ENCODE measurements at places on chromosomes 7 and 10.

DNA sequence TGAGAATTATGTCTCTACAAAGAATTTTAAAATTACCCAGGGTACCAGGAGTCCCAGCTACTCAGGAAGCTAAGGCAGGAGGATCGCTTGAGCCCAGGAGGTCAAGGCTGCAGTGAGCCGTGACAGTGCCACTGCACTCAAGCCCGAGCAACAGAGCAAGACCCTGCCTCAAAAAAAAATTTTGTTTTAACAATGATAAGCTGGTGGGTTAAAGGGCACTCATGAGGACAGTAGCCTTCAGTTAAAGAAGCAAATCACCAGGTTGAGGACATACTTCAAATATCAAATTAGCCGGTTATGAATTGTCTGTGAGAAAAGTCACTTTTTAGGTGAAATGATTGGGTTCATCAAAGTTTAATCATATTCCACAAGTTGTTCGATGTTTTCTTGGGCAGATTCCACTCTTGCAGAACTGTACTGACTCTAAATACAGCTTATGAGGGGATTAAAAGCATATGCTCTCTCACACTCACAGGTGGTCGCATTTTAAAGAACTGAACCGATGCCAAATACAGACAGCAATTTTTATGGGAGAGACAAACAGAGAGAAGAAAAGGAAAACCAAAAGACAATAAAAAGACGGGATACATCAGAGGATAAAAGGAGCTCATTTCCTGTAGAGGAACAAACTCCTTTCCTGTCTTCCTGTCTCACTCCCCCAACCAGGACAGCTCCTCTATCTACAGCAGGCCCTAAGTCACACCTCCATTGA, 582.8 kb upstream of the NRP1 start:
- no peak for DNase-seq

- no peak for DNase-seq
Measured at GRCh38 chr7:11835260-11835659, 3.3 kb upstream of the THSD7A start.

- DNase-seq, result no peak
Measured at GRCh38 chr10:118769898-118770600, 15.3 kb upstream of the CACUL1 start.

DNA sequence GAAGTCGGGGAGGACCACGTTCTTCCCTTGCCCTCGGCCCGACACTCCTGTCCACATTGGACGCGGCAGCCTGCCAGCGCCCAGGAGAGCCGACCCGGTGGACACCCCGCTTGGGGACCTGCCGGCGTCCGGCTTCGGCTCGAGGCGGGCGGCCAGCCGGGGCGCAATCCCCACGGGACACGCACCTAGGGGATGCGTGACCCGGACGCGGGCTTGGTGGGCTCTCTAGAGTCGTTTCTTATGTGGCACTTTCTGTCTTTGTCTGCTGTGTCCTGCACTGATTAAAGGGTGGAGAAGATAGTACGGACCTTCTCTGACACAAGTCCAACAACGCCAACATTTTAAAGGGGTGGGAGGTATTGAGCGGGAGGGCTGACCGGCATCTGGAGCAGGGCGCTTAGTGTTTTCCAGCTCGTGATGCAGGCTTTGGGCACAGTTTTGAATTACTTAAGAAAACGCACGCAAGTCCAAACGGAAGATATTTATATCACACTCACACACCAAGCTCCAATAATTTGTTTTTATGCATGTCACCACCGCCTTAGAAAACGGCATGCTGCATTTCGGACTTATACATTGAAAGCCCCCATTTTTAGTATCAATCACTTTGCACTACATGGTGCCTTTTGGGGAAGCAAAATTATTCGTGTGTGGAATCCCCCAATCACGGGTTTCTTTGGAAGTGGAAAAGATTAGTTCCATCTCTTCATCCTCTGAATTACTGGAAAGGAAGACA, 3.9 kb upstream of the SPAG6 start:
- DNase-seq, result no peak

GRCh38 chr10:103553743-103554487, 60.4 kb downstream of the NEURL1 start:
- DNase-seq, result peak; percentile 32

- no peak for DNase-seq
Measured at GRCh38 chr7:151251689-151252560, 3.4 kb upstream of the SMARCD3 start.

- DNase-seq, result no peak
Measured at GRCh38 chr7:121605317-121605680, 209.2 kb upstream of the FAM3C start.

DNA sequence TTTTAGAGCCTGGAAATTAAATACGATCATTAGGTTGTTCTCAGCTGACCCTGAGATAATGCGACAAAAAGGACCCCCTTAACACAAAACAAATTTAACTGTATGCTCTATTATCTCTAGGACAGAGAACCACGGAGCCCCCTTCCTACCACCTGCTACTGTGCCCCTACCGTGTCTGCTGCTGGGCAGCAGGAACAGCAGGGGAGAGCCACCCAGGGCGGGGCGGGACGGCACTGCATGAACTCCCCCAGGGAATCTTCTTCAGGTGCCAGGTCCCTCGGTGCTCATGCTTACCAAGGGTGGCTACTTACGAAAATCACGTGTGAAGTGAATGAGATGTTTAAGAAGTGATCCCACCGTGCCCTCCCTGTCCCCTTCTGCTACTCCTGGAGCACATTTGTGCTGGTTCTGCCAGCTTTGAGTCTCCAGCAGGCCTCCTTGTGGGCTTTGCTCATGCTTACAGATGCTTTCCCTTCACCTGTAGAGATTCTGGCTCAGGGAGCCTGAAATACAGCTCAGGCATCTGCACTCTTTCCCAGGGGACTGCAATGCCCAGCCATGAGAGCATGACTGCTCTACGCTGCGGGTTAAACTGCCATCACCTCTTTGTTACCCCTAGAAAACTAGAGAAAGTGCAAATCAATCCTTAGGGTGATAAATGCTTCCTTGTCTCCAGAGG, 59.9 kb downstream of the MRPL32 start:
- DNase-seq, result no peak

DNA sequence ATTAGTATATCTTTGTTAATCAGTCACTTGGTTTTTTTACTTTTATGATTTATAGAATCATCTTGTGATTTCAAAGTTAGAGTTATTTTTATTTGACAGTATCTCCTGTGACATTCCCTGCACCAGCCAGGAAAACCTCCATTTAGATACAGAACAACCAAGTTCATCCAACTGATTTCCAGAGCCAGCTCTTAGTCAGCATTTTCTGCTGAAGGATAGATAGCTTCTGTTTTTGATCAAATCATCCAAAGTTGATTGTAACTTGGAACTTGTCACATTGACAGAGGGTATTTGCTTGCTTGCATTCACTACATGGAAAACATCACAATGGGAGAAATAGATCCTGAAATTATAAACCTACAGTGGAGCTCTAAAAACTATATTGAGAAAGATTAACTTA, 122.6 kb downstream of the PON1 start:
- DNase-seq, result no peak

- DNase-seq, result no peak
Measured at GRCh38 chr7:86181474-86181873, 462.2 kb upstream of the GRM3 start.

DNA sequence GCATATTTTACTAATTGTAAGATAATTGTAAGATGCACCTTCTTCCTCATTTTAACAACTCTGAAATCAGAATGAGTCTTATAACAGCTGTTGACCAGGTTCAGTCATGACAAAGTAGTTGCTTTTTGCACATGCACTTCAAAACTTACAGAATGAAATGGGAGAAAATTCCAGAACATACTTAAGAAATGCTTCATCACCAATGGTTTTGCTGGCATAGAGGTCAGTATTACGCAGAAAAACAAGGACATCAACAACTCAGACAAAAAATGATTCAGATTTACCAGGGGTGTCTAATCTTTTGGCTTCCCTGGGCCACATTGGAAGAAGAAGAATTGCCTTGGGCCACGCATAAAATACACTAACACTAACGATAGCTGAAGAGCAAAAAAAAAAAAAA, 13.3 kb downstream of the COL28A1 start:
- DNase-seq, result no peak

DNA sequence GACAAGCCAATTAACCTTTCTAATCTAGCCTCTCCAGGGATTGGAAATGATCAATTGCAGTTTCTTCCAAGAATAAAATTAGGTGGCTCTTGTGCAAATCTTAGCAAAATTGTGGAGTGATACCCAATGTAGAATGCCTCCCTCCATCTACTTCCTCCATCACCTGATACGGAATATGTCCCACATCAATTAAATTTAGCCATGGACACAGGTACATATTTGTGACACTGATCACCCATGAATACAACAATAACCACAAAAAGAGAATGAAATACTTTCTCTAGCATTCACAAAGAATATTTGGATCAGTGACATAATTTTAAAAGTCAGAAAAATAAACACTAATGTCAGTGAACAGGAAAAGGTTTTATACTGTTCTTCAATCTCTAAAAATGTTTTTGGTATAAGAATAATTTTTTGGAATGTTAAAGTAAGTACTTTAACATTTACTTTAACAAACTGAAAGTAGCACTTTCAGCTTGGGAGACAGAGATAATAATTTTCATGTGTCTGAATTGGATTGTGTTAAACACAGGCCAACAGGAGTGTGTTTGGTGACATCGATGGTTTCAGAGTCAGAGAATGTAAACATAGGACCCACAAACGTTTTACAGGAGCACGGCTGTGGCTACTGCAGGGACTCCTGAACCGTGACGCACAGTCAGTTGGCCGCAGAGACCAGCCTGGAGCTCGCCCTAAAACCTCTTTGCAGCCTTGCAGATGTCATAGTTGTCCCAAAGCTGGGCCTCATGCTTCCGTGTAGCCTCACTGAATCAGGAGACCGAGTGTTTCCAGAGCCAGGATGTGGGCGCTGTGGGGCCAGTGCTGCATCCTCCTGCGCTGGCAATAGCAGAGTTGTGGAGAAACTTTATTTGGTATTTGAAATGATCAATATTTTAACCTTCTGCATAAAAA, 7.2 kb downstream of the RBM20 start:
- no peak for DNase-seq

DNA sequence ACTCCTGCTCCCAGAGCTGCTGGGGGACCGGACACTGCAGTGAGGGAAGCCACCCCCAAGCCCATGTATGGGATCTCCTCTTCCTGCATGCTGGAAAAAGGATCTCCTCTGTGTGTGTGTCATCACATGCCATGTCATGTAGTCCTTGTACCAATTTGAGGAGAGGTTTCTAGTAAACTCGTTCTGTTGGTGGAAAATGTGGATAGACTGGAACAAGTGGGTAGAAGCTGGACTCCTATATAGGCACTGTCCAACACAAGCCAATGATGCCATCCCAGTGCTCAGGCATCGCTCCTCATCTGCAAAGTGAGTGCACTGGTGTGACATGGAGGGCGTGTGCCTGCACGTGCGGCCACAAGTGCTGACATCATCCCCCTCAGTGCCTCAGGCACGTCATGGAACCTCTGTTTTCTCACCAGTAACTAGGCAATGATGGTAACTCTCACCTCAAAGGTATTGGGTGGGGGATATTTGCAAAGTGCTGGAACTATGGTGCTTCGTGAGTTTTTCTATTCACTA, 19.3 kb downstream of the MYO1G start:
- no peak for DNase-seq

DNA sequence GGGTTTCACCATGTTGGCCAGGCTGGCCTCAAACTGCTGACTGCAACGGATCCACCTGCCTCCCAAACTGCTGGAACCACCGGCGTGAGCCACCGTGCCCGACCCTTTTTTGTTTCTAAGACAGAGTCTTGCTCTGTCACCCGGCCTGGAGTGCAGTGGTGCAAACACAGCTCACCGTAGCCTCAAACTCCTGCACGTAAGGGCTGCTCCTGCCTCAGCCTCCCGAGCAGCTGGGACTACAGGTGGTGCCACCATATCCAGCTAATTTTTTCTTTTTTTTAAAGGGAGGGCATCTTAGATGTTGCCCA, 36.4 kb downstream of the ADAP1 start:
- DNase-seq, result no peak

DNA sequence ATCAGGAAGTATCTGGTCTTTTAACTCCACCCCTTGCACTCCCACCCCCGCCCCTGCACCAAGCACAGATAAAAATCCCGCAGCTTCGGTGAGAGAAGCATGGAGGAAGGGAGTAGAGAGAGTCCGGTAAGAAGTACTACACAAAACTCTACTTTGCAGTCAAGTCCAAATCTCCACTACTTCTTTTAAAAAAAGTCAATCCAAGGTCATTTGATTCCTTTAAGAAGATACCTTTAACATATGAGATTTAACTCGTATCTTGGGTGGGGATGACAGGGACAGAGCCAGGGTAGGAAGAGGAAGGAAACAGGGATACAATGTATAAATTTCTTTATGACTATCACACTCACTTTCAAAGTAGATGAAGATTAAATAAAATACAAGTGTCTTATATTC, 132.1 kb downstream of the NRBF2 start:
- peak; percentile 14 for DNase-seq

- no peak for DNase-seq
Measured at GRCh38 chr10:101828766-101829551, 10.7 kb upstream of the OGA start.

- no peak for DNase-seq
Measured at GRCh38 chr10:56763090-56763489, 402.0 kb upstream of the ZWINT start.

DNA sequence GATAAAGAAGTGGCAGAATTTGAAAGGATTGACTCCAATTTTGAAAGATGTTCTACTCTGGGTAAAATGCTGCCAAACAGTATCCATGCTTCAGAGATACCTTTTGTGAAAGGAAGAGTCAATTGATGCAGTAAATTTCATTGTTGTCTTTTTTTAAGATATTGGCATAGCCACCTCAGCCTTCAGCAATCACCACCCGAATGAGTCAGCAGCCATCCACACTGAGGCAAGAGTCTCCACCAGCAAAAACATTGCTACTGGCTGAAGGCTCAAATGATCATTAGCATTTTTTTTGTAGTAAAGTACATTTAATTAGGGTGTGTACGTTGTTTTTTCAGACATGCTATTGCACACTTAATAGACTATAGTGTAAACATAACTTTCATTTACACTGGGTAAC, 31.7 kb upstream of the CYP26C1 start:
- no peak for DNase-seq

DNA sequence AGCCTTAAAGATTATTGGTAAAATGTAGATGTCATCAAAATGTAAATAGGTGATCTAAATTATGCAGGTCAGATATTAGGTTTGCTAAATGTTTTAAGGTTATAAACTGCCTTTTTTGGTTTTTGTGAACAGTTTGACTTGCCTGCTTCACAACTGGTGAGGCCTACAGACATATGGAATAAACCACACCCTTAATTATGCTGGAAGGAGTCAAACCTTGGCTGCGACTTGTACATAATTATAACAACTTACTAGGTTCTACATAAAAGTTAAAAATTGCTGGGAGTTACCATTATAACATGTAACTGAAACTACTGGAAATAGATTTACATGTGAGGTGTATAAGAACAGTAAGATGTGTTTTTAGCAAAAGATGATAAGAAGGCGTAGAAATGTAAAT, 31.5 kb upstream of the OPTN start:
- DNase-seq, result no peak

DNA sequence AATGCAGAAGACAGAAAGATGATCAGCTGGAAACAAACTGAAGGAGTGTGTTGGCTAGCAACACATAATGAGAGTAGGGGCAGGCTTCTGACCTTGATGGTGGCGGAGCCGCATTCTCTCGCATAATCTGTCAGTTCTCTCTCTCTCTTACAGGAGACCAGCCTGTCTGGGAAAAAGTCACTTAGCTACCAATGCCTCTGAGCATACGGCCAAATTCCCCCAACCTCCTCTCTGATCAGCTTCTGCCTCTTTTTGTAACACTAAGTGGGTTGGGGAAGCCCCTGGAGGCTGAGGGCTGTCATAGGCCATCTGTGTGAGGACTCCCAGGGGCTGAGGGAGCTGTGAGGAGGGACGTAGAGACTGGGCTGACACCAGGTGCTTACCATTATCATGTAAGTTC, 104.6 kb downstream of the HIPK2 start:
- no peak for DNase-seq

- no peak for DNase-seq
Measured at GRCh38 chr10:2576892-2577291, 490.5 kb upstream of the PFKP start.

All from stimulated activated CD8-positive, alpha-beta memory T cell treated with anti-CD3 and anti-CD28 coated beads, Interleukin-2, amount 100 ng/mL, for 48 hours (primary cell).